ENCODE measurements at places on chromosomes 6 and 20.

DNA sequence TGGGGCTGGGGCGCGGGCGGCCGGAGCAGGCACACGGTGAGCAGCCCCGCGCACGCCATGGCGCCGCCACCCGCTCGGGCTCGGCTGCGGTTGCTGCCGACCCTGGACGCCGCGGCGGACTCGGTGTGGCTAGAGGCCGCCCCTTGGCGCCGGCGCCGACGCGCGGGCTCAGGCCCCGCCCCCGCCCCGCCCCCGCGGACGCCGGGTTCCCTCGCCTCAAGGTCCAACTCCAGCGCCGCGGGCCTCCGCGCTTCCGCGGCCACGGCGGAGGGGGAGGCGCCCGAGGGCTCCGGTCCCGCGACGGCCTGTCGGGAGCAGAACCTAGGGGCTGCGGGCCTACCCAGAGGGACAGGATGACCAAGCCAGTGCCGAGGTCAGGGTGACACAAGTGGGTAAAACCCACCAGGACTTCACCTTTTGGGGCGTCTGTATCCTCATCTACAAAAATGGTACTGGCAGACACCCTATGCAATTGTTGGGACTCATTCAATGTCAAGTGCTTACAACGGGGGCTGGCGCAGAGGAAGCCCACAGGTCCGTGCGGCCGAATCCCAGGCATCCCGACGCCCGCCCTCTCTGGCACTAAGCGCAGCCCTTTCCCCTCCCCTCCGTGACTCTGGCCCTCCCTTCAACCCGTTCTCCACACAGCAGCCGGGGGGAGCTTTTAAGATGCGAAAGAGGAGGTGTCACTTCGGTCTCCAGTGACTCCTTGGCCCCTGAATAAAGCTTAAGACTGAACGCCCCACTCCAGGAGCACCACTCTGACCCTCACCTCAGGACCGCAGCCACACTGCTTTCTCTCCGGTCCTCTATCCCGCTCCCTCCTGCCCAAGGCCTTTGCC lies at the start of gene NECAB3:
Gene NECAB3, minus strand, starts transcription at position 135 of the 842 bp plus-strand sequence. Its CDS starts 76 bp downstream, at position 59.
- peak; percentile 95 for DNase-seq

GRCh38 chr6:16206595-16207037 lies 31.8 kb upstream of the GMPR start:
- DNase-seq = peak; percentile 84

DNA sequence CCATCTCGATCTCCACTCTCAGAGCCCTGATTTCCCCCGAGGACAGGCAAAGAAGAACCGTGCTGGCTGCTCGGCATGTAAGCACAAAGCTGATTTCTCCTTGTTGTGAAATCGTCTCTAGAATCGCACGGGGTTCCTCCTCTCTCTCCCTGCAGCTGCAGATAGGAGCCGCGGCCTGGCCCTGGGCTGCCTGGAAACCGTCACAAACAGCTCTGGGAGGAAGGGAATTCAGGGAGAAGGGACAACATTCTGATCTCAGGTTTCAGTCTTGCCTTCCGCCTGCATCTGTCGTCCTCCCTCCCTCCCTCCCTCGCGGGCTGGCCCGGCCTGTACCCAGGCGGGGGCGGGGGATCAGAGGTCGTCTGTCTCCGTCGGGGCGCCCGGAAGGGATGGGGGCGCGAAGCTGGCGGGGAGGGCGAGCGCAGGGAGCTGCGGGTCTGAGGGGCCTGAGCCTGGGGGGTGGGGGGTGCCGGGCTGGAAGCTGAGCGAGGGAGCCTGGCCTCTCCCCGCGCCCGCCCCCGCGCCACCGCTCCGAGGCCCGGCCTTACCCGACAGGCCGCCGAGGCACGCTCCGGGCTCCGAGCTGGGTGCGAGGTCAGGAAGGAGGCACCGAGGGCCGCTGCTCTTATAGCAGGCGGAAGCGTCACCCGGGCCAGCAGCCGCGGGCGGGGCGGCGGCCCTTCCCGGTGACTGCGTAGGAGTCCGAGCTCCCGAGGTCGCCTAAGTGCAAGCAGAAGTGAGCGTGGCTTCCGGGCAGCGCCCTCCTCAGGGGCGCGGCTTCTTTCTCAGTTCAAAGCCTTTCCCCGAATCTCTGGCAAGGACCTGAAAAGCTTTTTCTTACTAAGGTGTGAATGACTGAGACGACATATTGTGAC lies at the start of gene SERPINB1:
Gene SERPINB1, minus strand, starts transcription at position 600 of the 875 bp plus-strand sequence. CDS start 1,277 bp downstream, outside the sequence.
- peak; percentile 90 for DNase-seq

DNA sequence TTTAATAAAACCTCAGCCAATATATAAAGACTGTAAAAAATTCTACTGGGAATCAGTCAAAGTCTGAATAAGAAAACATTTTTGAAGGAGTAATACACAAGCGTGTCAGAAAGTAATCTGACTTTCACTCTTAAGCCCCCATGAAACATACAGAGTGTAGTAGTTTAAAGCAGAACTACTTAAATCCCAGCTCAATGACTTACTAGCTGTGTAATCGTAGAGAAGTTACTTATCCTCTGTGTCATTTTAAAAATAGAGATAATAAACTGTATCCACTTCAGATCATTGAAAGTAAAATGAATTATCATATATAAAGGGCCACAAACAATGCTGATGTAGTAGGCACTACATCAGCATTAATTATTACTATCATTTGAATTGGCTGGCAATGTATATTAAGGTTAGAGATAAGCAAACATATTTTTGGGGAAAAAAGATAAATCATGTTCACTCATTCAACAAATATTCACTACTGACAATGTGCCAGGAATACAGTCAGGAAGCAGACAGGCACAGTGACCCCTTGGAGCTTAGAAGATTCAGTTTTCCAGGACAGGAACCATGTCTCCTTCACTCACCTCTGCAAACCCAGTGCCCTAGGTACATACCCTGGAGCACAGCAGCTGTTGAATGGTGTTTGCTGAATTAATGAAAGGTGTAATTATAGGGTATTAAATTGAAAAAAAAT lies 14.4 kb downstream of the REPS1 start:
- DNase-seq = no peak

DNA sequence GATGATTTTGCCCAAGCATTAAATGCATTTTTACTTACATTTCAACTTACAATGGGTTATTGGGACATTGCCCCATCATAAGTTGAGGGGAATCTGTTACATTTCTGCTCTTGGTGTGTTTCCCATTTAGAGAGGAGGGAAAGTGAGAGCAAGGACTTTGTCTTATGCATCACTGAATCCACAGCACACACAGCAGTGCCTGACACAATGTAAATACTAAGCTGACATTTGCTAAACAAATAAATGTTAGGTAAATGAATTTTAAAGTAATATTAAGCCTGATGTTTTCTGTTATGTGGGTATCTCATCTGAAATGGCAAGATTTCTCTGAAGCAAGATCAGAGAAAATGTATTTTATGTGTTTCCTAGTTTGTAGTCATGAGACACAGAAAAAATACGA lies 143.6 kb upstream of the STXBP5 start:
- DNase-seq = no peak

GRCh38 chr6:35494161-35494563 lies 2.7 kb downstream of the TEAD3 start:
- peak; percentile 43 for DNase-seq
